GM12878 (cell line): ENCODE measurements at places on chromosomes 12 and 14. TPM values are rescaled to one million over a fixed set of nuclear protein-coding genes. Genes with fewer than 3 reads are reported as not detected.
A peak's percentile ranks its signal among the peaks of the same experiment; 100 is the strongest.

DNA sequence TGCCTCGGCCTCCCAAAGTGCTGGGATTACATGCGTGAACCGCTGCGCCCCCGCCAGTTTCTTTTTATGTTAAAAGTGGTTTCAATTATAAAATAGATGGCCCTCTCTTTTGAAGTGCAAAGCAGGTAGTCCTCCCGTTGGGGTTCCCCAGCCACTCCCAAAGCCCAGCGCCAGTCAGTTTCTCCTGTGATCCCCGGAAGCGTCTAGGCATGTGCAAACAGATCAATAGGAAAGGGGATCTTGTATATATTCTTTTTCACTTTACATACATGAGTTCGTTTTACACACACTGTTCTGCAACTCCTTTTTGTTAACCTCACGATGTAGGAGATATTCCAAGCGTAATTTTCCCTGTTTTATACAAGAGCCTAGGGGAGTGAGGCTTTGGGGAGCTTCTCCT lies 16.3 kb upstream of the DLK1 start:
- DNase-seq, result no peak

DNA sequence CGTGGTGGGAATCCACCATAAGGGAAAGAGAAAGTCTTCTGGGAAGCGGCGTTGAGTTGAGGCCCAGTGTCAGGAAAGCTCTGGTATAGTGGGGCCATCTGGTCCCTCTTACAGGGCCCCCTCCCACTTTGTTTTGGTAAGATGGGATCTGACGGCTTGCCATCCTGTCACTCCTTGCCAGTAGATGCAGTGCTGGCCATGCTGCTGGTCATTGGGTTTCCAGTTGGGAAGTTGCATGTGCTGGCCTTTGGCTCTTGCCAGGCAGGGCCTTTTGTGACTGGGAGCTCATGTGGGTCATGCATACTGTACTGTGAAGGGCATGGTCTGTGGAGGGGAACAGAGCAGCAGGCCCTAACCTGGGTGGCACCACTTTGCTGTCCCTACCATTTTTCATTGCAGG lies 3.8 kb downstream of the TRAF3 start:
- no peak for DNase-seq

DNA sequence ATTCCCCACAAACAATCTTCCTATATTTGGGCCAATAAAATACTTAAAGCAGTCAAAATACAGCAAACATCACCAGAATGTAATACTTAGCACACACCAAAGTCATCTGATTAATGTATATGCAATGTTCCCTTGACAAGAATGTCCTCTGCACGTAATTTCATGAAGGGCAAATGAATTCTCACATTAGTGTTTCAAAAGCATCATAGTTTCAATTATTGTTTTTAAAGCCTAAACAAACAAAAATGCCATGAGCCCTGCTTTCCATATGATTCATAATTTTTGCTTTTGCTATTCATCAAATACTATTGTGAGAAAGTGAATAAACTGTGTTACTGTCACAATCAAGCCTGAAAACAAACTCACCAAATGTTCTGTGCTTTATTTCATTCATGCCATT lies 156.0 kb downstream of the EPS8 start:
- no peak for DNase-seq

DNA sequence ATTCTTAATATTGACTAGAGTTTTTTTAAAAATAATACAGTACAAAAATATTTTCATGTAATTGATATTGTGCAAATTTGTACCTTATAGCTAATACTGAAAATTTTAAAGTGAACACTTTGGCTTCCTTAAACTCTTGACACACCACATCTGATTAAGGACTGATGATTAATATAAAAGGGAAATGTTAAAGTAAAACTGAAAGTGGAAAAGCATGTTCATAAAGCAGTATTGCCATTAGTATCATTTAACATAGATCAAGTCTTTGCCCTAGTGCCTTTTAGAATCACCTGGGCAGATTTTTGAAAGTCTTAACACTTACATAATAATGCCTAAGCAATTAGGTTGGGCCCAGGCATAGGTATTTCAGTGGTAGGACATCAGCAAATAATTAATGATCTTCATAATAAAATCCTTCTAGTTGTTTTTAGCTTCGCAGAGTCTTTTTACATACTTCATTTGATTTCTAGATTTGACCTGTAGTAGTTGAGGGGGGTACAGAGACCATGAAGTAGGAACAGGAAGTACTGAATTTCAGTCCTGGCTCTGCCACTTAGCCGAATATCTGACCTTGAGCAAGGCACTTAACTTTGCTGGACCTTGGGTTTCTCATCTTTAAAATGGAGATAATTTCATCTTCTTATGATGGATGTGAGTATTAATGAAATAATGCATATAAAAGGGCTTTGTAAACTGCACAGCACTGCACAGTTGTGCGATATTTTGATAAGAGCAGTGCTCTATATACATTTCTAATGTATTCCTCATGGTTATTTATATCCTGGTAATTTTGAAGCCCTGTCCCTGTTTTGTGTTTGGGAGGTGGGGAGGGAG lies 43.7 kb downstream of the MARK3 start:
- DNase-seq, result no peak

DNA sequence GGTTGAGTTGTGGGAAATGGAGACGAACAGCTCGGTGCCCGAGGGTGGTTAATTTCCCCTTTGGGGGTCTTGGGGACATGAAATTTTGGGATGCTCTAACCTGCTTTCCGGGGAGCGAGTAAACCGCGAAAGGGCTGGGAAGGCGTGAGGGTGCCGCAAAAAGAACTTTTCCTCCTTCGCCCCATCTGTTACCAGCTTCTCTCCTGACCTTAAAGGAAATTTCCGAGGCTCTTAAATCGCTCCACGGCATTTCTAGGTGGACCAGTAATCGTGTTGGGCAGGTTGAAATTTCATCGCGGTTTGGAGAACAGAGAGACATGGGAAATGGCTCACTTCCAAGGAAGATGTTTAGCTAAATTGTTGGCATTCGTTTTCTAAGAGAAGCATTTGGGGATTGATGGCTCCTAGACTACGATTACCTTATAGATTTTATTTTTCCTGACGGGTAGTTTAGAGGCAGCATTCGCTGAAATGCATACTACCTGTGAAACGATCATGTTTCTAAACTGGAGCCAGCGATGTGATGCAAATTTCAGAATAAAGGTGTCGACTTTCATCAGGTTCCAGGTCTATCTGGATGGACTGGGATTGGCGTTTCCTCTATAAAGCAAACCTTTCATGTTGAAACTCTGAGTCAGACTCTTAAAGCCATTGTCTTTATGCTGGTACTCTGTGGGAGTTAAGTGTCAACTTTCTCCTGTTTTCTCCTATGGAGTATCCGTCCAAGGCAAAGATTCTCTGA lies 414.5 kb downstream of the PCNX1 start:
- no peak for DNase-seq

DNA sequence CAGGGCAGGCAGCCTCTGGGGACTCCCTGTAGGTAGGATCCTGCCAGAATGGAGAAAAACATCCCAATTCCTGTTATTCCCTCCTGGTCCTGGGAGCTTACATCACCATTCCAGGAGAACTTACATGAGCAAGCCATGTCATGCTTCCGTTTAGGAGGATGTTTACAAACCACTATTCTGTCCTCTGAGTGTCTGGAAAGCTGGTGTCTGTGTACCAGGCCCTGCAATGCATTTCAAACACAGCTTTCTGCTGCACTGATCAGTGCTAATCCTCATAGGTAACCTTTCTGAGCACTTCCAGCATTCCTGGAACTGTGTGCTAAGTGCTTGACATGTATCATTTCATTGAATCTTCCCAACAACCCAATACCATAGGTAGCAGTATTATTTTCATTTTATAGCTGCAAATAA lies 19.8 kb upstream of the MAP1LC3B2 start:
- no peak for DNase-seq

- DNase-seq, result no peak
Measured at GRCh38 chr14:82565825-82566224, 1032.2 kb upstream of the SEL1L start.

DNA sequence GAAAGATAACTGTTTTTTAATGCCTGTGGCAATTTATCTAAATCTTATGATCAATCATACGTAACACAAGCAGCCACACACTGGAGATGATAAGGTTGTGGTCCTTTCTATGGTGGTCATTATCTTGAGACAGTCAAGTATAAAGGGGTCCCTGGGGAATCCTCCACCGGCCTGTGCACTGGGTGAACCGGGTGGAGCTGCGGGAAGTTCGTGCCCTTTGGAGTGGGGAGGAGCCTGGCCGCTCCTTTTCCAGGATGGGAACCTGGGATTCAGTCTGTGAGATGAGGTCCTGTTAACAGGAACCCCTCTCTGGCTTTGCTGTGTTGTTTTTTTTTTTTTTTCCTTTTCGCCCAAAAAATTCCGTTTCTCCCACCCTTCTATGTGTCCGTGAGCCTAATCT lies 167.5 kb upstream of the RPL10L start:
- DNase-seq, result no peak

DNA sequence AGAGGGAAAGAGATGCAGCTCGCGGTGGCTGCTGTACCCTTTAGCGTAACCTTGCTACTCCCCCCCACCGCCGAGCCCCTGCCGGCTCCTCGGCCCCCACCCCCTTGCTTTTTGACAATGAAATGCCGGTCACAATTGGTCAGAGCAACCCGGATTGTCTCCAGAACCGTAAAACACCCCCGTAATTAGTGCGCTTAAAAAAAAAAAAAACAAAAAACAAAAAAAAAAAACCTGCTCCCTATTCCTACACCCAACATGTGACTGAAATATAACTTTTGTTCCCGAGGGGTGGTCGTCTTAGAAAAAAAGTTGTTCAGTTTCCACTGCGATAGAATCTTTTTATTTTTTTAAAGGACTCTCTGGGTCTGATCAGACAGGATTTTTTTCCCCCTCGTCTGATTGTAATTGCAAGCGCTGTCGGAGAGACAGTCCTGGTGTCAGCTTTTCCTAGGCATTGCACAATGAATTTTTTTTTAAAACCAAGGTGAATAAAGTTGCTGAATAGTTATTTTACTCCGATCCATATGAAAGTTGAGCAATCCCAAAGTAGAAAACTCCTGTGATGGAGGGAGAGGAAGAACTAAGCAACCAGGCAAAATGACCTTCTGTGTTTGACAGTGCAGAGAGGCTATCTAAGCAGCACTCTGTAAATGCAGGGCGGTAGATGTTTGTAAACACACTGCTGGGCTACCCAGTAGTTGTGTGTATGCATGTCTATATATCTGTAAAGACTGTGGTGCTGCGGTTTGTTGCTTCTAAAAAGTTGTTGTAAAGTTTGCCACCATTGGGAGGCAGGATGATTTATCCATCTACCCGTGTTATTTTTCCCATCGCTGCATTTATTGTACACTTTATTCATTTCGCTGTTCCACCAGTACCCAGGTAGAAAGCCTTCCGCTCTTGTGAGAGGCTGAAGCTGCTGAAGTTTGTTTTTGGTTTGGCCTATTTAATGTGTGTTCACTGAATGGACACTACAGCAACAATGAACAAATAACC lies 1.1 kb downstream of the ETV6 start:
- DNase-seq, result peak; percentile 40

- DNase-seq, result no peak
Measured at GRCh38 chr12:67582238-67582834, 66.2 kb upstream of the DYRK2 start.

GRCh38 chr14:89269404-89269803 lies 147.6 kb downstream of the FOXN3 start:
- DNase-seq, result no peak

DNA sequence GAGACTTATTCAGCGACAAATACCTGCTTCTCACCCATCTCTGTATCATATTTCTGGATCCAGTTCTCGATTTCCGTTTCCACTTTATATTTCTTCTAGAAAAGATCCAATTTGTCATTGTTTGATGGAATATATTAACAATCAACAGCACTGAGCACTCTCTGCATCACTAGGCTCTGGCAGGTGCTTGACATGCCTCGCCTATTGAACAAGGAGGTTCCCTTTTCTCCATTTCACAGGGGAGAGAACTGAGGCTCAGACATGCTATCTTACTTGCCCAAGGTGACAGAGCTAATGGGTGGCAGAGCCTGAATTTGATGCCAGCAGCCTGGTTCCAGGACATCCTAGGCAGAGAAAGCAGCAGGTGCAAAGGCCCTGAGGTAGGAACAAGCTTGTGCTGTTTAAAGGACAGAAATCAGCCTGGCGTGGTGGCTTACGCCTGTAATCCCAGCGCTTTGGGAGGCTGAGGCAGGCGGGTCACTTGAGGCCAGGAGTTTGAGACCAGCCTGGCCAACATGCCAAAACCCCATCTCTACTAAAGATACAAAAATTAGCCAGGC lies 12.1 kb downstream of the RITA1 start:
- DNase-seq, result no peak

- DNase-seq, result no peak
Measured at GRCh38 chr14:57760896-57761295, 105.0 kb downstream of the SLC35F4 start.

DNA sequence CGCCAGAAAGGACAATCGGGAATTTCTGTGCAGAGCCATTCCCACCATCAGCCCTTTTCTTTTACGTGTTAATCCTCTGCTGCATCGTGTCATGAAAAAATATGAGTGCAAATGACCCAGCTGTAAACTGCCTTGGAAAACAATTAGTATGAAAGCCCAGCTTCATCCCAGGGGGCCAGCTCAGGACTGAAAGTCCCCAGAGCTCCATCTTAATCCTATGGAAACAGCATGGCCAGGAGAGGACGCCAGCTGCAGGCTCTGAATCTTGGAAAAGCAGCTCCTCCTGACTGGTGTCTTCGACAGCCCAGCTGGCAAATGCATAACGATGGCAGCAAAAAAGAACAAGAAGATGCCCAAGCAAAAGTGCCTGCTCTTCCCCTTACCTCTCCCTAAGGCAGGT lies 191.5 kb downstream of the NTF3 start:
- no peak for DNase-seq

- DNase-seq, result no peak
Measured at GRCh38 chr14:55123101-55123500, 6.0 kb upstream of the LGALS3 start.

DNA sequence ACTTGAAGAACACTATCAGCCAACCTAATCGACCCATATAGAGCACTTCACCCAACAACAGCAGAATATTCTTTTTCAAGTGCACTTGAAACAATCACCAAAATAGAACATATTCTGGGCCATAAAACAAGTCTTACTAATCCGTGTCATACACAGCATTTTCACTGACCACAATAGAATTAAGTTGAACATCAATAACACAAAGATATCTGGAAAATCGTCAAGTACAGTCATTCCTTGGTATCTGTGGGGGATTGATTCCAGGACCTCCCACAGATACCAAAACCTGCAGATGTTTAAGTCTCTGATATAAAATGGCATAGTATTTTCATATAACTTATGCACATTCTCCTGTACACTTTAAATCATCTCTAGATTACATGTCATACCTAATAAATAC lies 295.7 kb downstream of the BCL11B start:
- no peak for DNase-seq

The EGLN3 gene
- total RNA-seq, result 1.7 and 3.0 TPM in 2 replicates

The GUCY2C gene
- total RNA-seq, result 0.08 TPM in 1 of 2 replicates, not detected in the other

The STAC3 gene
- total RNA-seq, result 5.5 and 5.7 TPM in 2 replicates

The PLCZ1 gene
- total RNA-seq, result not detected in 2 replicates

The TPPP2 gene
- total RNA-seq, result not detected in 2 replicates

The KCNJ8 gene
- total RNA-seq, result not detected in 2 replicates

The HCAR3 gene
- total RNA-seq, result 1.9 and 2.2 TPM in 2 replicates
